ENCODE measurements at places on chromosomes 5 and 9. TPM values are rescaled to one million over a fixed set of nuclear protein-coding genes. Genes with fewer than 3 reads are reported as not detected.
A peak's percentile ranks its signal among the peaks of the same experiment; 100 is the strongest.

- peak; percentile 49 for DNase-seq
Measured at GRCh38 chr5:34656001-34656699, at the start of gene RAI14. Gene RAI14, plus strand, starts transcription at chr5:34656328. Its CDS starts 30,592 bp downstream, at chr5:34686920.

- no peak for DNase-seq
Measured at GRCh38 chr5:627840-628239, 15.7 kb downstream of the CEP72 start.

GRCh38 chr9:107614765-107615164, 125.2 kb upstream of the KLF4 start:
- no peak for DNase-seq

DNA sequence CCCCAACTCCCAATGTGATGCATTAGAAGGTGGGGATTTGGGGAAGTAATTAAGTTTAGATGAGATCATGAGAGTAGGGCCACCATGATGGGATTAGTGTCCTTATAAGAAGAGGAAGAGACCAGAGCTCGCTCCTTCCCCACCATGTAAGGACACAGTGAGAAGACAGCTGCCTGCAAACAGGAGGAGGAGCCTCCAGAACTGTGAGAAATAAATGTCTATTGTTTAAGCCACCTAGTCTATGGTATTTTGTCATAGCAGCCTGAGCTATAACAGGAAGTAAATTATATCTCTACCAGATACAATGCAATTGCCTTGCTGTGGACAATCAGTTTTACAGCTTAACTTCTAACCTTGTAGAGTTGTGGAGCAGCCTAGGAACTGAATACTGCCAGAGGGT, 58.0 kb downstream of the ANKRD33B start:
- DNase-seq: peak; percentile 17

- DNase-seq: no peak
Measured at GRCh38 chr9:75499812-75500211, 390.7 kb upstream of the PCSK5 start.

- no peak for DNase-seq
Measured at GRCh38 chr5:42641336-42642005, 115.1 kb upstream of the CCDC152 start.

GRCh38 chr5:150175536-150175935, 9.0 kb downstream of the CDX1 start:
- DNase-seq: no peak

DNA sequence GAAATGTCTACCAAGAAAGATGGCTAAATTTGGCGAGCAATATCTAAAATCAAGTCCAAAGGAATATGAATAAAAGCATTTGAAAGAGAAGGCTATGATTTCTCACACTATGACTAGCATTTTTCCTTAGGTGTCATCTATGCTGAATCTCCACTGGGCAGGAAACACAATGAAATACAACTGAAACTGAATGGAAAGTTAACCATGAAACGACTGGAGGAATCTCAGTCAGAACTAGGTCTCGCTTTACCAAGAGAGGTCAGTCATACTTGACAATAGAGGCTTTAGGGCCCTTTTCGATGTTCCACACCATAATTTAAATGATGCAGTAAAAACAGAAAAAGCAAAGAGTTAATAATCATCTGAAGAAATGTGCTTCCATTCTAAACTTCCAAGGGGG, 339.0 kb downstream of the PDE4D start:
- DNase-seq: no peak

DNA sequence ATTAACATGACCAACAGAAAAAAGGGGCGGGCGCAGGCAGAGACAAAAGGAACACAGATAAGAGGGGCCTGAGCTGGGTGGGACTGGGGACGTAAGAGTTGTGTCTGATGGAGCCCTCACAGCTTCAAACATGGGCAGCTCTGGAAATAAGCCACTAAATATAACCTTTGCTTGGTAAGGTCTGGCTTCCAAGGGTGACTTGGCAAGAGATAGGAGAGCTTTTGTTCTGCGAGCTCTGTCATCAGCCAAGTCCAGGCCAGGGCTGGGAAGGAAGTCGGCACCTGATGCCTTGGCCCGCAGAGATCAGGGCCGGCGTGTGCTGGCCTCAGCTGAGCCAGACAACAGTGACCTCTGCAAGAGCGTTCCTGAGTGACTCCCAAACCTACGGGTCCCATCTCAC, 11.8 kb downstream of the TRUB2 start:
- no peak for DNase-seq

- DNase-seq: no peak
Measured at GRCh38 chr5:103433211-103433610, 129.4 kb downstream of the NUDT12 start.

- DNase-seq: no peak
Measured at GRCh38 chr9:111195766-111196165, 134.3 kb downstream of the OR2K2 start.

The EQTN gene
- 0.30 TPM for polyA plus RNA-seq

The AFF4 gene
- polyA plus RNA-seq: 45.7 TPM

The SHROOM1 gene
- 72.2 TPM for polyA plus RNA-seq

DNA sequence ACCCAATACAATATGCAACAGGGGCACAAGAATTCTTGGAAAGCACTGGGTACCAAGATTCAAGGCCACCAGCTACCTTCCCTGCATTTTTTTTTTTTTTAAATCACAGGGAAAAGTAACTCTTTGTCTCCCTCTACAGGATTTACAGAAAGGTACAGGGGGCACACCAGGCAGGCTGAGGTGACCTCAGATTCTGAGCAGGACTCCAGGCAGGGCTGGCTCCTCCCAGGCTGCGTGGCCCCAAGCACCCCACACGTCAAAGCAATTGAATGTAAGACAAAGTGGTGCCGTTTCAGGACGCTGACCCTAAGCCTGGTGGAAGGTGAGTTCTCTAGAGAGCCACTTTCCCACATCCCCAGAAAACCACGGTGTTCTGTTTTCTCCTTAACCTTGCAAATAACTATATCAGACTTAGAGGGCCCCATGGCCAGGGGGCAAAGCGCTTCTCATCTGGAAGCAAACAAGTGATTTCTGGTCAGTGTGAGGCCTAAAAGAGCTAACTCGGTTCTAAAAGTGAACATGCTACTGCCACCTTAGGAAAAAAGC, 222.6 kb downstream of the ROR2 start:
- DNase-seq: peak; percentile 72

DNA sequence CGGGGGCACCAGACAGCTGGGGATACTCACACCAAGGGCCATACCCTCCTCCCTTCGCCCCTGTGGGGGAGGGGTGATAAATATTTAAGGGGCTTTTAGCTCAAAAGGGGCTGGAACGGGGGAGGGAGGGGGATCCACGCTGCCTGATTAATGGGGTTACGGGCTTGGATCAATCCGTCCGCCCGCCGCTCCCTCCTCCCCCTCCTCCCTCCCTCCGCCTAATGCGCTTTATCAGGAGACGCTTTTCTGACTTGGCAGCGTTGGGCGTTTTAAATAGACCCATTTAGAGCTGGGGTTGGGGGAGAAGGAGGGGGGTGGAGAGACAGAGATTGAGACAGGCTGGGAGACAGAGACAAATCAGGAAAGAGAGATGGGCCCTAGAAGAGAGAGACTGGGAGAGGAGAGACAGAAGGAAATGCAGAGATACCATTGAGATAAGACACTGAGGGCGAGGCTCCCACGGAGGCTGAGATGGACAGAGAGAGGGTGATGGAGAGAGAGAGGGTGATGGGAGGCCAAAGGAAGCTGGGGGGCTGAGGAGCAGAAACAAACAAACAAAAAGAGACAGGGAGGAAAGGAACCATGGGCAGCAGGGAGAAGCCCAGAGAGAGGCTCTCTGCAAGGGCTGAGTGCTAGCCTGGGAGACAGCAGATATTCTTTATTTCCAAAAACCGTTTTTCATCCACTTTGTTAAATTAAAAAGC, 10.3 kb downstream of the CNTFR start:
- no peak for DNase-seq

- peak; percentile 85 for DNase-seq
Measured at GRCh38 chr5:74865804-74866595, at the start of gene FAM169A. Gene FAM169A, minus strand, starts transcription at chr5:74866387. Its CDS starts 24,711 bp downstream, at chr5:74841676.

- DNase-seq: no peak
Measured at GRCh38 chr5:103621548-103621930, 59.0 kb upstream of the NUDT12 start.
